RPMI8226 (cell line): ENCODE measurements at places on chromosomes 7 and 10.

- no peak for DNase-seq
These were observed 734 bp downstream of the CHST3 start for GRCh38 chr10:71964743-71965515.

DNA sequence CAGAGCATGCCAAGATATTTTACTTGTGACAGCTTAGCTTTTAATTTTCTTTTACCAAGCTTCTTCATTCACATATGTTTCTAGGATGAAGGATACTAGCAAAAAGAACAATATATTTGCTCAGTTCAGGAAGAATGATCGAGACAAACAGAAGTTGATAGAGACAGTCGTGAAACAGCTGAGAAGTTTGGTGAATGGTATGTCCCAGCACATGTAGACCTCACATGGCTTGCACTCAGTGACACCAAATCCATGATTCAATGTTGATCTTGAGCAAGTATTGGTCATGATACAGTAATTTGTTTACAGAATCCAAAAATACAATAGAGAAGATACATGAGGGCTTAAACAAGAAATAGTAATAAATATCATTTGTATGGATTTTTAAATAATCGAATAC lies 2.5 kb upstream of the CYP26C1 start:
- DNase-seq = no peak

DNA sequence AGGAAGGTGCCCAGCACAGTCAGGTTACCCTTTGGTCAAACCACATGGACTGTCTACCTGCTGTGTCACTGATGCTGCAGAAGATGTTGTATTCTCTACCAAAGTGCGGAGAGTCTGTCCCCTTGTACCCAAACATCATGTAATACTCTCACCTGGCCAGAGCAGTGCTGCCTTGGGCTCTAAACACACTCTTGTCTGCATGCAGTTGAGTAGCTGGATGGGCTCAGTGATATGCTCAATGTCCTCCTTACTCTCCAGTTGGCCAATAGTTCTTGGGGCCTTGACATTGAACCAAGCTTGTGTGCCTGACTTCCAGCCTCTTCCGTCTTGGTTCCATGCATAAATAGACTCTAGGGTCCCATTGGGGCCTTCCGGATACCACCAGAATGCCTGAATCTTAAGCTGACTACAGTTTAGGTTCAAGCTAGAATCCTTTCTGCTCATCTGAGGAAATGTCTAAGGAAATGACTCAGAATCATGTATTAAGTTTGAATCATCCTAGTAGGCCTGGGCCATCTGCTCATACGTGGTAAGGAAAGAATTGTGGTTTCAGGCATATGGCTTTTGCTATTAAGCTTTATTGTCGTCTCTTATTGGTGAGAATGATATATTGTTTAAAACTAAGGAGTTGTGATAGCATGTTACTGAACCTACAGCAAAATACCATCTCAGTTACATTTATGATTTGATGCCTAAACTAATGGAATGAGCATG lies 118.0 kb downstream of the OTUD1 start:
- no peak for DNase-seq

DNA sequence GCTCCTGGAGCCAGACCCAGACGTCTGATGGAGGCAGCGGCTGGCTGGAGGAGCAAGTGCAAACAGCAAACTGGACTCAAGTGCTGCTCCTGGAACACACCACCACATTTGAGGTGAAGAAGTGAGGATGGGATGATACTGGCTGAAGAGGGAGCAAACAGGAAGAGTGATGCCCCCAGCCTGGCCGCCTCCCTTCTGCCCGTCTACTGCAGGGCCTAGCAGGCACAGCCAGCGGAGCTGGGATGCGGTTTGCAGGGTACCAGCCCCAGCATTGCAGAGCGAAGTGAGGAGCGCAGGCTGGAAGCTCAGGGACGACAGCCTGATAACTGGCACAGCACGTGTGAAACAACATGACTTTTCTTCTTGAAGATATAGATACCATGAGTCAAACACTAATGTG lies 111.8 kb upstream of the ZNF32 start:
- no peak for DNase-seq

- DNase-seq = peak; percentile 65
These were observed 343.0 kb downstream of the CRPPA start for GRCh38 chr7:16078076-16078952.

GRCh38 chr10:99292159-99292558 lies 37.0 kb upstream of the CNNM1 start:
- DNase-seq = no peak

- no peak for DNase-seq
These were observed 34.7 kb upstream of the KMT2E start for GRCh38 chr7:104979167-104979841.

- peak; percentile 37 for DNase-seq
These were observed 38.7 kb upstream of the MTPAP start for GRCh38 chr10:30387646-30388243.

- no peak for DNase-seq
These were observed 4.1 kb upstream of the VSIR start for GRCh38 chr10:71777213-71777985.

DNA sequence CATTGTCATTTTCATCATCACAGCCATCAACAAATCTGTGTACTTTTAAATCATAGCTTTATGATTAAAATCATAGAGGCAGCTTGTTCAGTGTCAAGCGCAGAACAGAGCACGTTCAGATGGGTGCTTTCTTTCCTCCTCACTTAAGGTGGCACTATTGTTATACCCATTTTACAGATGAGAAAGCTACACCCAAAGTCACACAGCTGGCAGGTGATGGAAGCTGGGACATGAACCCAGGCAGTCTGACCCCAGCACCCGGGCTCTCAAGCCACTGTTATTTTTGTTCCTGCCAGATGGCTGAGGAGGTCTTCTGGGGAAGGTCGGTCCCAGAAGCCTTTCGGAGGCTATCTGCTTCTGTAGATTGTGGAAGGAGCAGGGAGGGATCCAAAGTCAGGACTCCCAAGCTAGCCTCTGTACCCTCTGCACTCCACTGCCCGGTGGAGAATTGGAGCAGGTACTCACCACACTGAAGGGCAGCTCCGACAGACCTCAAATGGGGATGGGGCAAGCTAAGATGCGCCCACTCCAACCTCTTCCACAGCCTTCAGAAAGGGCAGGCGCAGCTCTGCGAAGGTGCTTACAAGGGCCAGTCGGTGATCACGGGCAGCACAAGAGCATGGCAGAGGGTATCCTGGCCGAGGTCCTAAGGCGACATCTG lies 610 bp downstream of the AVPI1 start:
- peak; percentile 55 for DNase-seq

- peak; percentile 59 for DNase-seq
These were observed 4.8 kb downstream of the ELOVL3 start for GRCh38 chr10:102230861-102231356.

DNA sequence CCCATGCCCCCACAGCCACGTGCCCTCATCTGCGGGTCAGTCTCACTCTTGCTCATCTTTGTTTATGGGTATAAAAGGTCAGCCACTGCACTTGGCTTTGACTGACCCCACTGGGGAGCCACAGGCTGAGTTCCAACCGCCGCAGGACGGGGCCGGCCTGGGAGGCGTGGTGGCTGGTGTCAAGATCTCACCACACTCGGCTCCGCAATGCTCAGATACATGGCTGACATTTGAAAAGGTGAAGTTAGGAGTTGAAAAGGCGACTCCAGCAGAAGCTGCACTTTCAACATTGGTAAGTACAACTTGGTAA lies 14.9 kb downstream of the TUBGCP2 start:
- DNase-seq = no peak

DNA sequence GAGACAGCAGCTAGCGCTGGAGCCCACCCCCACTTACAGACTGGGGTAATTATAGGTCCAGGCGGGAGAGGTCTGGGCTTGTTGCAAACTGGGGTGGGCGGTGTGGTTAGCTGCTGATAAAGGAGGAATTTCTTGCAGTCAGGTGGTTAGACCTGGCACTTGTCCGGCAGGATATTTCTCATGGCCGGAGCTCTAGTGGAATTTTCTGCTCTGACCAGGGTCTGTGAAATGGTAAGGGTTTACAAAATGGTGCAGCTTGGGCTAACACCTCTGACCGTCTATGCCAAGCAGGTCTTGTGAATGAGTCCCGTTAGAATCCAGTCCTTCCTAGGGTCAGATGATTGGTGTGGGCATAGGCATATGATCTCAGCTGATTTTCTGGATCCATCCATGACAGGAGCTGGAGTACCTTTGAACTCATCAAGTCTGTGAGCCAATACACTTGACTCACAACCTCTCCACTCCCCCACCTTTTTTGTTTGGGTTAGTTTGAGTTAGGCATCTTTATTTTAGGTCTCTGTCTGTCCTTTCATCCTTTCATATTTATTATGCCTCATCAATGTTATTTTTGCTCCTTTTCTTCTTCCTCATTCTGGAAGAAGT lies 213.4 kb downstream of the SUGCT start:
- no peak for DNase-seq

DNA sequence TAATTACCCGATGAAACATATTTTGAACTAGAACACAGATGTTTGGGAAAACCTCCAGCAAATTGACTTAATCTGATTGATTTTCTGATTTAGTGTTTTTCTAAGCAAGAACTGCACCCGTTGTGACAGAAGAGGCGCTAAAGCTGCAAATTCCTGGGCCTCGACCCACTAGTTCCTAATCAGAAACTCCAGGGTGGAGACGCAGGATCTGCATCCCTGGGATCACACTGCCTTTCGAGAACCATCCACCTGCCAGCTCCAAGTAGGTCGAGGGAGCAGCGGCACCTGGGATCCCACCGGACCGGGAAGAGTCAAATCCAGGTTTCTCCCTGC lies 136.8 kb upstream of the CDCA7L start:
- DNase-seq = no peak

GRCh38 chr10:10092581-10092980 lies 925.1 kb upstream of the CELF2 start:
- DNase-seq = peak; percentile 4

DNA sequence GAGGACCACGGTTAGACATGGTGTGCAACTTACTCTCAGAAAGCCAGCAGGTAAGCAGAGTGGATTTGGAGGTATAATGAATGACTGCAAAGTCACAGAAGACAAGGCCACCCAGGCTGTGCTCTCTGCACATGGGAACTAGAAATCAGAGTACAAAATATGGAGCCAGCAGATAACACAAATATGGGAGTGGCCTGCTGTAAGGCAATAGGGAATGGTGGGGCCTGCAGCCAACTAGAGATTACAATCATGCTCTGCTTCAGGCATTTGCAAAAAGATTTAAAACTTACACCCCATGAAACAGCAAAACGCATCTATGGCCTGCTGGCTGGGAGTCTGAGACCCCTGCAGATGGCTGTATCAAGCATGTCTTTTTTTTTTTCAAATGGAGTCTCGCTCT lies 47.0 kb downstream of the RGS10 start:
- no peak for DNase-seq

- DNase-seq = peak; percentile 18
These were observed 933 bp upstream of the RNF32 start for GRCh38 chr7:156639426-156640256.

DNA sequence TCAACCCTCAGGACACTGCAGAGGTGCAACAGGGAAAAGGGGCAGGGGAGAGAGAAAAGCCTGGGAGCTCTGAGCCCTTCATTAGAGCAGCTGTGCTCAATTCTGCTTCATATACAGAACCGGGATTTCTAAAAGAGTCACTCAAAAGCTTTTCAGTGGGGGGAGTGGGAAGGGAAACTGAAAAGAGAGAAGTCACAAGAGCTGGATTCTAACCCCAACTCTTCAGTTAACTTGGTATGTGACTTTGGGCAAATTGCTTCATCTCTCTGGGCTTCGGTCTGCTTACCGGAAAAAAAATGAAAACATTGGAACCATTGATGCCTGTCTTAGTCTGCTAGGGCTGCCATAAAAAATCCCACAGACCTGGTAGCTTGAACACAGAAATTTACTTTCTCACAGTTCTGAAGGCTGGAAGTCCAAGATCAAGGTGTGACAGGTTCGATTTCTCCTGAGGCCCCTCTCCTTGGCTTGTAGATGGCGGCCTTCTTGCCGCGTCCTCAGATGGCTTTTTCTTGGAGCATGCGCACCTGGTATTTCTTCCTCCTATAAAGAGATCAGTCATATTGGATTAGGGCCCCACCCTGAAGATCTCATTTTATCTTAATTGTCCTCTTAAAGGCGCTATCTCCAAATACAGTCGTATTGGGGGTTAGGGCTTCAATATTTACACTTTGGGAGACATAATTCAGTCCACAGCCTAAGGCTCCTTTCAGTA lies 118.3 kb upstream of the KMT2E start:
- DNase-seq = peak; percentile 75

DNA sequence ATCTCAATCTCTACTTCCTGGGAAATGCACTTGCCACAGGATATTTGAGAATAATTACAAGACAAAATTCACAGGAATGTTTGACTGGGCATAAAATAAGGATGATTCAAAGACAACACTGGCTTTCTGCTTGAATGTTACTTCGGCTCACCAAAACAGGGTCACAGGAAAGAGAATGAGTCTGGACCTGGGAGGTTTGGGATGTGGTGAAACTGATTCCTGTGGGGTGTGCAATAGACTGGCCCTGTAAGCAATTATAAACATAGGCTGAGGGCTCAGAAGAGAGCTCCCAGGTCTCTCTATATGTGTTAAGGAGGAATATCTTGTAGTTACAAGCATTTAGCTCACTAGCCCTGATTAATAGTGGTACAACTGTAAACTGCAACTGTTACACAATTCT lies 613.9 kb upstream of the CELF2 start:
- DNase-seq = no peak

- no peak for DNase-seq
These were observed 184.7 kb downstream of the MAGI2 start for GRCh38 chr7:79268730-79269129.

- DNase-seq = no peak
These were observed 368.1 kb downstream of the RPS24 start for GRCh38 chr10:78401624-78402367.

DNA sequence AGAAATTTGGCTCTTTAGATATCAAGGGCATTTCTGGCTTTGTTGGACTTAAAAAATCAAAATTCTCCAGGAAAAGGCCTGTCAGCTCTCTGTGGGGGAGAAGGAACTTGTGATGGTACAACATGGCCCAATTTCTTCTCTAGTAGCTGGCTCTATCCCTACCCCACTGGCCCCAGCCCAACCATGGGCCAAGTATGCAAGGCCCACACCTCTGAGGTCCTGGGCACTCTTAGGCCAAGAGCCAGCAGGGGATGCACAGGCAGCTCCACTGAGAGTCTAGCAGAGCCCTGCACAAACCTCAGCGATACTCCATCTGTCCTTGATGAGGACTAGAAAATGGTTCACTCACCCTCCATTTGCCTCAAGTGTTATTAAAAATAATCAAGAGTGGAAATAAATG lies 261.2 kb downstream of the C7orf25 start:
- no peak for DNase-seq

DNA sequence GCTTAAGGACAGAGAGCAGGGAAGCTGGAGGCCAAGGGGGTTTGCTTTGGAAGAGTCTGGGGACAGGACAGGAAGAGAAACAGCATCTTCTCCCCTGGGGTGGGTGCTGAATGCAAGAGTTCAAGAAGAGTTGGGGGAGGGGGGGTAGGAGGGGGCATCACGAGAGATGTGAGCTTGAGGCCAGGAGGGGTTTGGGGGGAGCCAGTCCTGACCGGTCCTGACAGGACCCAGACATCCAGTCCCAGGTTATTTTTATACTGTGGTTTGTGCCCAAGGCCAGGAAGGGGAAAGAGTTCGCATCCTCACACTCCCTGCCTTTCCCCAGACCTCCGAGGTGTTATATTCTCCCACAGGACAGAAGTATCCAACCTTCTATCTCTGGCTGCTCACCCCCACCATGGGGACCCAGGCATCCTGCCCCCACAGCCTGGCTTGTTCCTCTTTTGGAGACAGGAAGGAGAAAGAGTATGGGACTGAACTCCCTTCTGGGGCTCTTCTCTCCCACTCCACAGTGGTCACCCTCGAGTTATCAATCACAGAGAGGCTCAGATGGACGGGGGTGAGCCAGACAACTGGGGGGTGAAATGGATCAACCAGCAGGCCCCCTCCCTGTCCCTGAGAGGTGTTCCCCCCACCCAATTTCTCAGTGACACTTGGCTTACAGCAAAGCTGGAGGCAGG lies 2.8 kb downstream of the TSC22D4 start:
- no peak for DNase-seq

GRCh38 chr10:9670911-9671310 lies 1346.8 kb upstream of the CELF2 start:
- DNase-seq = no peak
